ENCODE measurements at places on chromosomes 3 and 15.
A peak's percentile ranks its signal among the peaks of the same experiment; 100 is the strongest.

GRCh38 chr15:61500523-61500922, 271.4 kb upstream of the RORA start:
- no peak for DNase-seq

GRCh38 chr3:182979674-182980191, 605 bp downstream of the DCUN1D1 start:
- DNase-seq, result peak; percentile 31

GRCh38 chr15:47652328-47652727, 65.0 kb upstream of the SEMA6D start:
- no peak for DNase-seq

- DNase-seq, result no peak
Measured at GRCh38 chr15:74884428-74885223, 5.2 kb upstream of the MPI start.

GRCh38 chr15:78016860-78017259, 60.7 kb downstream of the TBC1D2B start:
- no peak for DNase-seq

GRCh38 chr3:127254730-127255129, 33.1 kb downstream of the PRR20G start:
- DNase-seq, result peak; percentile 29

DNA sequence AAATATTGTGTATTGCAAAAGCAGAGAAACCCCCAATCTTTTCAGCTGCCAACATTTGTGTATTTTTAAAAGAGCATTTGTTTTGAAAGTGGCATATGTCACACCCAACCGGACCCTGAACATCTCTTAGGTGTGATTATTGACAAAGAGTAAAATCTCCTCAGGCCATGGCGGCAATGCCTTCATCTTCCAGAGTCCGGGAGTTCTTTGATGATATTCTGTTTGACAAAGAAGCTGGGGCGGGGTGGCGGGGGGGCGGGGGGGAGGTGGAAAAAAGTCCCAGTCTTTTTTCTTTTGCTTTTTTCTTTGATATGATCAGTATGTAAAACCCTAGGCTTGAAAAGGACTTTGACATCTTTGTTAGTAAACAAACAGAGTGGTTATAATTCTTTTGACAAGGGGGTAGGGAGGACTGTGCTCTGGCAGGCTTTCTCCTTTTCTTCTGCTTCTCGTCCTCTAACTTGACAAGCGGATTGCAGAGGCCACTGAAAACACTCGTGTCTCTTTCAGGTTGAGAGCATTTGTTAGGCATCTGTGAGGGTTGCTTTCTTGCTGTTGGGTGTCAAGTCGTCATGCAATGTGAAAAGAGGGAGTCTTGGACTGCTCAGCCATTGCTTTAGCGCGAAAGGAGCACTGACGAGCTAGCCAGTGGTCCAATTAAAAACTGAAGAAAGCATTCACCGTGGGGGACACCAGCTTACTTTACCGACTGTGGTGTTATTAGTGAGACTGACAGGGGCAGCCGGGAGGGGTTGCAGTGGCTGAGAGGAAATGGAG, 243.2 kb downstream of the NSUN3 start:
- DNase-seq, result no peak

GRCh38 chr3:40681658-40682055, 156.9 kb downstream of the ZNF621 start:
- DNase-seq, result peak; percentile 78

- DNase-seq, result no peak
Measured at GRCh38 chr3:156790156-156790555, 36.0 kb upstream of the LEKR1 start.

GRCh38 chr3:23550402-23550801, 255.4 kb upstream of the UBE2E1 start:
- DNase-seq, result no peak

DNA sequence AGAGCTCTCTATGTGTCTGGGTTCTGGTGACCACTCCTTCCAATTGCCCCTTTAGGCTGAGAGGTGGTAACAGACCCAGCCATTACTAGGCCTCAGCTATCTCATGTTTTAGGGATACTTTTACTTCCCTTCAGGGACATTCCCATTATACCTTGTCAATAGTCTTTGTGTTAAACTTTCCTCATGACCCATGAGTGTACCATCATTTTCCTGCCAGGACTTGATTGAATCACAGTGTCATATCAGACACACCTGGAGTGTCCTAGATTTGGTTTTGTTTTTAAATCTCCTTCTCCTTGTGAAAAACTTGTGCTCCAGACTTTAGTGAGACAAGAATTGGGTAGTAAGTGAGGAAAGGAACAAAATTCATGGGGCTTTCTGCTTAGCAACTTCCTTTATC, 136.6 kb downstream of the KCNAB1 start:
- no peak for DNase-seq

- peak; percentile 30 for DNase-seq
Measured at GRCh38 chr3:67381667-67382272, 272.6 kb downstream of the SUCLG2 start.

- no peak for DNase-seq
Measured at GRCh38 chr3:142846779-142847577, 41.9 kb downstream of the PCOLCE2 start.

- DNase-seq, result no peak
Measured at GRCh38 chr3:52874160-52874701, 23.1 kb downstream of the STIMATE start.

DNA sequence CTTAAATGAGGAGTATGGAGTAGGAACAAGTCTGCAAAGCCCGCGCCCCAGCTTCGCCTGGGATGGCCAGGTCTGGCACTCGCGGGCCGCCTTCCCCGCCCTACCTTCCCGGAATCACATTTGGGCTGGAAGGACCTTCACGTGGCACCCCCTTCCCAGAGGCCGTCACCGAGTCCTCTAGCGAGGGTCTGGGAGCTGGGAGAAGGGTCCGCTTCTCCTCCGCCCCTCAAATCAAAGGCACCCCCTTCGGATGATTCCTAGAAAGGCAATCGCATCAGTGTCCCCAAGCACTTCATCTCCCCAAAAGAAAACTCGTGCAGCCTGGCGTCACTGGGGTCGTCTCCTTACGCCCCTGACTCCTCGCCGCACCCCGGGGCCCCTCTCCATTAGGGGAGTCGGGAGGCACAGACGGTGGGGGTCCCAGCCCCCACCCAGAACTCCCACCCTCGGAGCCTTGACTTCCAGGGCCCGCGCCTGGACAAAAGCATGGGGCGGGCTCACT, 380 bp downstream of the MYLK start:
- no peak for DNase-seq

DNA sequence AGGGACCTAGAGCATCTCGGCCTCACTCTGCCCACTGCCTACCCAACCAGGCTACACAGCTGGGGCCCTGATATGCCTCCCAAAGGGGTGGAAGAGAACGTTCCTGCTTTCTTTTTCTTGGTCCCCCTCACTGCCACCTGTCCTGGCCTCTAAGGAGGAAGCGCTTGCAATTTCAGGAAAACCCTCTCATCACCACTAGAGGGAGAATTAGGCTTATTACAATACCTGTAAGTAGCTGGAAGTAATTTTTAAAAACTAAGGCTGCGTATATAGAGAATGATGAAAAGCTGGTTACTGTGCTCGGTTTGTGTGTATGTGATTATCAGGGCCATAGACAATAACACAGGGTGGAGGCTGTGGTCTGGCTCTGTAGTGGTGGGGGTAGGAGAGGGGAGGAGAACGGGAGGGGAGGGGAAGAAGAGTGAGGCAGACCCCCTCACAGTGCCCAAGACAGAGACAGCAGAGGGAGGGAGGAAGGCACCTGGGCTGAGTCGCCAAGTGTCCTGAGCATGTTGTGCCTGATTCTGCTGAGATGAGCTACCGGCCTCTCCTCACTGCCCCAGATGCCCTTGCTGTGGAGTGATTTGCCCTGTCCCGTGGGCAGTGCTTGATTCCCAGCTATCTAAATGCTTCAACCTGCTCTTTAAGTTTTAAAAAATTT, 3.3 kb downstream of the GABRG3 start:
- DNase-seq, result no peak

DNA sequence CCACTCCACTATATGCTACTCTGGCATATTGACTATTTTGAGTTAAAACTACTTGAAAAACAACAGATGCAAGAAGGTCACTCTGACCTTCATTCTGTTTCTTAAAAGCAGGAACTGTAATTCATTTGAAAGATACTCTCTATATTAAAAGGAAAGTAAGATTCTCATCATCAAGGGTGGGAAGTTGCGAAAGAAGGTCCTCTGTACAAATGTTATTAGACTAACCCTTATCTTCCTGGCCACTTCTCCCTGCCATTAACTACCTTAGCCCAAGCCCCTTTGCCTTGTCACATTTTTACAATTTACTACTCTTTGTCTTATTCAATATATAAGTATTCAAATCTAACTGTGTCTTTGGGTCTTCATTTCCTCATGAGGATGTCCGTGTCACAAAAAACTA, 16.1 kb downstream of the SIDT1 start:
- peak; percentile 2 for DNase-seq

DNA sequence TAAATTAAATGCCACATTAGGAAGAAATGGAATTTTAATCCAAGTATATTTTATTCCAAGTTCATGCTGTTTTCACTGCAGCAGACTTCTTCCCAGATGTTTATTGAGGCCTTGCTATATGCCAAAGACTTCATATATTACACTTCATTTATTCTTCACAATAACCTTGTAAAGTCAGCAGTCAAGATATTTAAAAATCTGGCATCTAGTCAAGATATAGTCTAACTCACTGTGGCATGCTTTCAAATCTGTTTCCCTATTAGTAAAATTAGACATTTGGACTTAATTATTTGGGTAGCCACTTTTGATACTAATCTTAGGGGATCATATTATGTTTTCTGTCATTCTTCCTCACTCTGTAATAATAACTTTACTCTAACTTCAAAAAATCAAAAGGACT, 81.5 kb upstream of the VGLL3 start:
- DNase-seq, result no peak

DNA sequence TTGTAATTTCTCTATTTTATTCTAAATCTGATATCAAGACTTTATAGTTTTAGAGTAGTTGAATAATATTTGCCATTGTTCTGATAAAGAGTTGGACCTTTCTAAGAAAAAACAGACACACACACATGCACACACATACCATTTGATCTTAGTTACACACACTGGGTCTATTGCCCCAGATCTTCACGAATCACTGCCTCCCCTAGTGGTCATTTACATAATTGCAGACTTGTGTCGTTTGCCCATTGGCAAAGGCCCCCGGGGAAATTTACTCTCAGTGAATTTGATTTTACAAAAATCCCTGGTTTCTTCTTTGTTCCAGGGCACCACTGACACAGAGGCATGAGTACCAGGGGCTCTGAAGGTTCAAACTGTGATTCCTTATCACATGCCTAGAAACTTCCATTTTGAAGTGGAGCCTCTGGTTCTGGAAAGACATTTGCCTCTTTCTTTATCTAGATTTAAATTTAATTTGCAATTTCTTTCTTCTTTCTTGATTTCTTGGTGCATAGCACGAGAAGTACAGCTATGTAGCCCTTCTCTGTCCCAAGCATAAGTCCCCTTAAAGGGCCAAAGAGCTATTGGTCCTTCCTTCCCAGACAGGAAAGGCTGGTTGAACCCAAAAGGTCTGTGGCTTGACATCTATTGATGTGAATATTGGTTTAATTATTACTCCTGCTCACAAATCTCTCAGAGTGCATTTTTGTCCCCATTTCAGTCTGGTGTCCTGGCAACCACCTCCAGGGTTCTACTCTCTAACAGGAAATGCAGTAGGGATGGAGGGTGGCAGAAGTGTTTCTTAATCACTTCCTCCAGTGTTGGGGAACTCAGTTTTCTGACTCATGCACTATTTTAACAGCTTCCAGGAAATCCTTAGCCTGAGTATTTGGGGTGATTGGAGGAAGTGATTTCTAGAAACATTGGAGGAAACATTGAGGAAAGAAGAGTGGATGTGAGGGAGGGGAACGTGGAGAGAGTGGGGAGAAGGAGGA, 32.4 kb upstream of the SLC6A11 start:
- DNase-seq, result peak; percentile 43

GRCh38 chr3:41418961-41419691, 219.8 kb downstream of the CTNNB1 start:
- peak; percentile 43 for DNase-seq

DNA sequence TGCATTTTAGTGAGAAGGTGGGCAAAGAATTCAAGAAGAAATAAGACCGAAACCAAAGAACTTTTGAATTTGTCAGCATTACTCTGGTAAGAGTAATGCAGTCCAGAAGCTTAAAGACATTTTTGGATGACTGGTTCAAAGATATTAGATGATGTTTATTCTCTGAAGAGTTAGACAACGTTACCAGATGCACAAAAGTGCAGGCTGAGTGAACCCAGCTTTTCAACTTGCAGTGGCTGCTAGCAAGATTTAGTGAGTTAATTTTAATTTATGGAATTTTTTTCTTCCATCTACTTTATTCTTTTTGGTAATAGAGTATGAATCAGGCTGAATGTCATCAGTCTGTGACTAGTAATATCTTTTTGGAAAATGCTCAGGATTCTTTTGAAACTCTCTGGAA, 267.3 kb upstream of the AZI2 start:
- DNase-seq, result no peak

- DNase-seq, result no peak
Measured at GRCh38 chr3:54891540-54891897, 36.3 kb downstream of the LRTM1 start.

DNA sequence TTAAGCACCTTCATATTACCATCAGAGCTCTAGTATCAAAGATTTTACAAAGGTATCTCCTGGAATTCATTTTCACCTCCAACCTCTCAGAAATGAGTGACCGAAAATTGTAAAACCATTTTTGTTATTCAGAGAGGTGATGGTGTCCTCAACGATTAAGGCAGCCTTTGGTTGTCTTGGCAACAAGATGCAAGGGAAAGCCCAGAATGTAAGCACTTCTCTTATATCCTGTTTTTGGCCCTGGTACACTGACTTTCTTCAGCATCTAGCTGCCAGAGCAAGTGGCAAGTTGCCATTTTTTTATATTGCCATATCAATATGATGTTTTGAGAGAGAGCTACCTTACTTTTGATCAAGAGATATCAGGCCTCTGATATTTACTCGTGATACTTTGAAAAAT, 384.9 kb upstream of the NECTIN3 start:
- no peak for DNase-seq

GRCh38 chr3:147554332-147554731, 145.2 kb downstream of the ZIC1 start:
- DNase-seq, result no peak

DNA sequence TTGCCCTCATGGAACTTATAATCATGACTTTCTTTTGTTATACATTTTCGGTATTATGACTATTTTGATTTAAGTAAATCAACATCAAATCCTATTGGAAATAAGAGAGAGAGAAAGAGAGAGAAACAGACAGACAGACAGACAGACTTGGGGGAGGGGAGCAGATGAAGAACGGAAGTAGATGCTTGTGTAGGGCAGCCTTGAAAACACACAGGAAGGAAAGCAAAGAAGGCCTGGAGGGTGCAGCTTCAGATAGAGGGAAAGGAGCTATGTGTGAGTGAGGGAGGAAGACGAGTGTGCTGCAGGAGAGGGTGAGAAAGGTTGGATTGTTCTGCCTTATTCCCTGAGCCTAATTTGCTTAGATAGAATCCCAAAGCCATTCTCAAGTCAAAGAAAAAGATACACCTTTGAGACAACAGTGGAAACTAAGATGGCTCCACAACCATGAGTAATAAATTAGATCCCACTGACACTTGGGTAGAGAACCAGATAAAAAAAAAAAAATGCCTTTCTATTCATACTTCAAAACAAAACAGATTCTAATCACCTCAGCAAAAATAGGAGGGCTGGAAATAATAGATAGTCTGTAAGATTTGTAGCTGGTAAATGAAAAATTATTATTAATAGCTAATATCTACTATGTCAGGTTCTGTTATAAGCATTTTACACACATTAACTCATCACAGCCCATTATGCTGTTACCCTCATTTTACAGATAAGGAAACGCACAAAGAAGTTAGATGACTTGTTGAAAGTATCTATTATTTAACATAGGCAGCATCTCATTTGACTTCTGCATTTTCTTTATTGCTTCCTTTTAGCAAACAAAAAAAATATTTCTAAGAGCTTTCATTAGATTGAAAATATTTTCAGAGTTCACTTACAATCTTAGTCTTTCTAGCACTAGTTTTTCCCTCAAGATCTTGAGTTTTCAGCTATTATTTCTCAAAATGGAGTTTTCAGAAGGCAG, 214.1 kb downstream of the TNIK start:
- no peak for DNase-seq

Data from inflammatory macrophage treated with lipopolysaccharide for 4 hours (primary cell).